ENCODE measurements at places on chromosomes 6 and 20. TPM values are rescaled to one million over a fixed set of nuclear protein-coding genes. Genes with fewer than 3 reads are reported as not detected.

Gene TSPO2
- total RNA-seq = not detected

Gene FAM209A
- 0.13 TPM for total RNA-seq

- no peak for DNase-seq
Measured at GRCh38 chr6:29465279-29465678, 8.3 kb downstream of the OR2H1 start.

GRCh38 chr20:12528591-12529041, 480.2 kb upstream of the SPTLC3 start:
- DNase-seq = no peak

DNA sequence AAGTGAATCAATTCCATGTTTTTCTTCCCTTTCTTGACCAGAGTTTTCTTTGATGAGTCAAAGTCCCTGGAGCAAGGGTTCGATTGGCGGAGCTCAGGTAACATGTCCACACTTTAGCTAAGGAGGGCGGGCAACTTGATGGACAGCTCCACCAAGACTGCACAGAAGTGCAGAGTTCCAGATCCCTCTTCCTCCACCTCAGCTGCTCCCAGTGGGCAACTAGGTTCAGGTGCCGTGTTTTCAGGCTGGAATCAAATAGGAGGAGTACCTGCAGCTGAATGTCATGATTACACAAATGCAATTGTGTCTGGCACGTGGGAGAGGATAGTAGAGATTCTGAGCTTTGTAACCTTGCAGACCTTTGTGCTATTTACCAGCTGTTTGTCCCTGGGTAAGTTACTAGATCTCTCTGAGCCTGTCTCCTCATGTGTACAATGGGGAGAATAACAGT, 1.9 kb upstream of the ELMO2 start:
- no peak for DNase-seq

- peak; percentile 77 for DNase-seq
Measured at GRCh38 chr6:74100719-74101287, 404.8 kb downstream of the CD109 start.

- no peak for DNase-seq
Measured at GRCh38 chr20:2089447-2089846, 12.2 kb upstream of the STK35 start.

GRCh38 chr6:139597087-139597763, 222.8 kb upstream of the CITED2 start:
- no peak for DNase-seq

GRCh38 chr6:15475261-15475660, 187.6 kb downstream of the DTNBP1 start:
- no peak for DNase-seq

GRCh38 chr20:36175475-36175995, 21.0 kb downstream of the EPB41L1 start:
- no peak for DNase-seq

DNA sequence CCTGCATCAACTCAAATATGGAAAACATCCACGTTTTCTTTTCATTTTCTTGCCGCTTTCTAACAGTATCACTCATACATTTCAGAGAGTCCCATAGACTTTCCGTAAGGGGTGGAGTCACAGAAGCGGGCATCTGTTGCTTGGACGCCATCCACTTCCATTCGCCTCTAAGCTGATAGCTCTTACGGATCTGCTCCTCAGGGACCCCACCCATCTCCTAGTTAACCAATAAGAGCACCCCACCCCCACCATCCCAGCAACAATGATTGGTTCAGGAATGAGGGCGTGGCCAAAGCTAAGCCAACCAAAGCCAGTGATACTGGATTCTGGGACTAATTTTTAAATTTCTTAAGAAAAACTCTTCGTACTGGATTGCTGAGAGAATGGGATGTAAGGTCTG, 42.4 kb downstream of the SLC2A10 start:
- DNase-seq = no peak

DNA sequence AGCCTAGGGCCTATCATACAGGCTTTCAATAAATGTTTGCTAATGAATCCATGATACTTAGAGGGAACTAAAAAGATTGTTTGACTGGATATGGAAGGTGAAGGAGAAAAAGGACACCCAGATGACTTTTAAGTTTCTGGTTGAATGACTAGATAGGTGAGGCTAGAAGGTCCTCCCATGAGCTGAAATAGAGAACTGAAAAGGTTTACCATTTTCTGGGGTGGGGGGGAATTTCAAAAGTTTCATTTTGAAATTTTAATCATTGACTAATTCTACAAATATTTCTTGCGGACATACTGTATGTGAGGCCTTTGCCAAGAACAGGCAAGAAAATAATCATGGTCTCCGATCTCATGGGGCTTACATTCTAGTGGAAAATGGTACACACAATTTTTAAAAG, 17.9 kb upstream of the ZBTB2 start:
- no peak for DNase-seq

Data from dermis microvascular lymphatic vessel endothelial cell (primary cell).